ENCODE measurements at places on chromosomes 3 and 15.

DNA sequence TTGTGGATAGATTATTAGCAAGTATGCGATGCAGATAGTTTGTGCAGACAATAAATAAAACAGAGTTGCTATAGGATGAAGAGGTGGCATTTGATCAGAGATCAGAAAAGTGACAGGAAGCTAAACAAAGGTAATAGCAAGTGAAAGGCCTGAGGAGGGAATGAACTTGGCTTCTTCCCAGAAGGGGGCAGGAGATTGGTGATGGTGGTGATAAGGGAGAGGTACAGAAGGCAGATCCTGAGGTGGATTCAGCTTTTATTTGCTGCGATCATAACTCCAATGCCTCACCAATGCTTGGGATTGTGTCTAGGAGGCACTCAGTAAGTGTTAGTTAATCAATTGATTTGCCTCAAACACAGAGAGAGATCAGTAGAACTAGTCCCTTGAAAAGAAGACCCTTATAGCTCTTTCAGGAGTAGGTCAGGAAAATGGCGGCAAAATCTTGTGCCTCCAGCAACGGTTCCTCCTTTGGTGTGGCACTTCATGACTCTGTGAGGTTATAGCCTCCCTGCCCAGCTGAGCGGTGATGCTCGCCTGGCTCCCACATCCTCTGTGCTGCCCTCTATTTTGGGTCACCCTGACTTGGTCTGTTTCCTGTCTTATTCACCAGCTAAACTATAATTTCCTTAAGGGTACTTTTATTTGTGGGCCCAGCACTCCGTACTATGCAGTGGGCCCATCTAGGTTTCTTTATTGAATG, 37.5 kb downstream of the TGFBR2 start:
- DNase-seq = no peak

DNA sequence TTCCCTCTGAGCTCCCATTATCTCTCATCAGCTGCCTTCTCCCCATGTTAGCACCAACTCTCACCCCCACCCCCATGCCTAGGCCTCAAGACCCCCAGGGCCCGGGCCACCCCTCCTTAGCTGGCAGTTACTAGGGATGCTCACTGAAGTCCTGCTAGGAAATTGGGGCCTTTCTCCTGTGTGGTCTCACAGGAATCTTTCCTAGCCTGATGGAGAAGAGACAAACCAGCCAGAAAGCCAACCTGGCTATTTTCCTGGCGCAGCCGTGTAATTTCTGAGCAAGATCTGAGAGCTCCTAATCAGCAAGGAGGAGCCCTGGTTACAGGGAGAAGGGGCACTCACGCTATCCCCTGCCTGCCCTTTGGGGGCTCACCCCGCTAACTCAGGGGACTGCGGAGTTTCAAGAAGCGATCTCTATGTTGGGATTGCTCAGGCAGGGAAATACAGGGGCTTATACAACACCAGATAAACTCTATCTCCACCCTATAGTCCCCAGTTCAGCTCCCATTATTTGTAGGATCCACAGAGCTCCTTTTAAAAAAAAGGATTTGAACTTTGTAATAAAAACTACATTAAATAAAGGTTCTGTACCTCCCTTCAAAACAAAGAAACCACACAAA, 25.2 kb downstream of the NR2F2 start:
- no peak for DNase-seq

- no peak for DNase-seq
Observed at GRCh38 chr15:75069301-75069925, 46.0 kb downstream of the PPCDC start.

GRCh38 chr15:94743668-94744067, 512.3 kb downstream of the MCTP2 start:
- no peak for DNase-seq

GRCh38 chr3:30607032-30607833, 832 bp downstream of the TGFBR2 start:
- no peak for DNase-seq

DNA sequence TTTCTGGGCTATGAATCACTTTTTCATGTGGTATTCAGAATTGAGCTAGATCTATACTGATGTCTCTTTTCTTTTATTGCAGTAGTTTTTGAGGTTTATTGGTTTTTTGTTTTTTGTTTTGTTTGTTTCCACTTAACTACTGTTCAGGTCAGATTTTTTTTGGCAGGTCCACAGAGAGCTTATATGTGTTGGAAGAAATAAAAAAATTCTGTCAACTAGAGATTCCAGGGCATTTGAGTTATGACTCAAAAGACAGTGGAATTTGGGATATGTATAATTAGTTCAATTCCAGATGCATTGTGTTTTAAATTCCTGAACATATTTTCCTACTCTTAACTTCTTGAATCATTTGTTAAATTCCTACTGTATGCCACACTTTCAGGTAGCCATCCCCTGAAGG, 727.2 kb downstream of the SI start:
- no peak for DNase-seq

DNA sequence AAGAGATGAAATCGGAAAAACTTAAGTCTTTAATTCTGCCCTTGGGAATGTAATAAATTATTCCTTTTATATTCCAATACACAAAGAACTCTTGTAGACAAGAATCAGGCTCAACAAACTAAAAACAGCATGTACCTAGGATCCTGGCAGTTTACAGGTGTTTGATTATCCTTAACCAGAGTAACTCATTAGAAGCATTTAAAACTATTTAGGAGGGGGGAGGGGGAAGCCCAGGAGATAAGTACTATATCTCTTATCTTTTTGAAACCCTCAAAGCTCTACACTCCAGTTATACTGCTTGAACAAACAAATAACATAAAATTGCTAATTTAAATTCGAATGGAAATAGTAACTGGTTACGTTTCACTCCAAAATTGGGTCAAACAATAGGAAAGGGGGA, 1.9 kb downstream of the CNBP start:
- no peak for DNase-seq

DNA sequence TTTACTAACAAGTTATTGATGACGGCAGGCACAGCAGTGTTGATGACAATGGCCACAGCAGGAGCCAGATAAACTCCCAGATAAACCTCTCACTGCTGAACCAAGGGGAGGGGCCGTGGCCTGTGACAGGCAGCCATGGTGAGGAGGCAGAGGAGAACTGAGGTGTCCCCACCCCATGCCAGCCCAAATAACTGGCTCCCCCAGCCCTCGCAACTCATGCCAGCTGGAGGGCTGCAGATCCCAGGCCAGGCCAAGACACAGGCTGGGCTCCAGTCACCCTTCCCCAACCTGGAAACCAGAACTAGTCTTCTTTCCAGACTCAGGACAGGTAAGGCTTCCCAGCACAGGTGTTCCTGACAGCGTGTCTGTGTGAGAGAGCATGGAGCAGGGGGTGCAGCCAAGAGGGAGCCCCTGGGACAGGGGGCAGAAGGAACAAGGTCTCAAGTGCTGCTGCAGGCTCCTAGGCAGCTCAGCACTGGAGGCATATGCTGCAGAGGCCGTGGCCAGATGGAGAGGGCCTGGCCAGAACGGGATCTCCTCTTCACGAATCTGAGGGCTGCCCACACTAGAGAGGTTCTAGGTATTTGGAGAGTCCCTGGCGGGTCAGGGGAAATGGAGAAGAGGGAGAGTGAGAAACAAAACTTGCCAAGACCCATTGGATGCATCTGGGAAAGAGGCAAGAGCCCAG, 15.9 kb downstream of the PLA2G4F start:
- no peak for DNase-seq

GRCh38 chr3:141410846-141411245, 42.5 kb downstream of the ZBTB38 start:
- DNase-seq = no peak

DNA sequence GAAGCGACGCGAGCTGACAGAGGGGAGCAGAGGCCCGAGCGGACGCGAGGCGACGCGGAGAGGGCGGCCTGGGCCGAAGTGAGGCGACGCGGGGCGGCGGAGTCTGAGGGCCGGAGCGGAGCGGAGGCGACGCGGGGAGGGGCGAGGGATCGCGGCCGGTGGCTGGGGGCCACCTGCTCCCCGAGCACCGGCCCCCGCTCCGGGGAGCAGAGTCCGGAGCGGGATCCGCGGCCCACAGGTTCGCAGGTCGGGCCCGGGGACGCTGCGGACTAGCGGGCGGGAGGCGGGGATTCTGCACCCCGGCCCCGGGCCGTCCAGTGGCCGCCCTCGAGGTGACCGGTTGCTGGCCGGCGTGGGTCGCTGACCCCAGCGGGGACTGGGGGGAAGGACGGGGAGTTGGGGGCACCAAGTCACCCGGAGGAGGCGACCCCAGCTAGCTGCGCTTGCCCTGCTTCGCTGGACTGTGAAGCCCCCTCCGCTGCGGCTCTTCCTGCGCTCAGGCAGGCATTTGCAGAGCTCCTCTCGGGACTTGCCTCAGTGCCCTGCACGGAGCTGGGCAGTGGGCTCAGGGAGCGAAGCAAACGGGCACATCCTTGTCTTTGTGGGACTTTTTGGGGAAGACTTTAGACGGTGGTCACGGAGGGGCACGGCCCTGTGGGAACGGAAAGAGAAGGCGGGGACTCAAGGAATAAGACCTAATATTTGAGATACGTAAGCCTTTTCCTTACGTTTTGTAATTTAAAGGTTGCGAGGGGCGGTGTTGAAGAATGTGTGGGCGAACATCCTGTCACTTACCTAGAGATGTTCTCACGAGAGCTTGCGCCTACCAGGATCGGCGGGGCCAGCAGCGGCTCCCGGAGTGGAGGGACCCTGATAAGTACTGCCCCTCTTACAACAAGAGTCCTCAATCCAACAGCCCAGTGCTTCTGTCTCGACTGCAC, 566 bp downstream of the HMCES start:
- DNase-seq = peak; percentile 72

DNA sequence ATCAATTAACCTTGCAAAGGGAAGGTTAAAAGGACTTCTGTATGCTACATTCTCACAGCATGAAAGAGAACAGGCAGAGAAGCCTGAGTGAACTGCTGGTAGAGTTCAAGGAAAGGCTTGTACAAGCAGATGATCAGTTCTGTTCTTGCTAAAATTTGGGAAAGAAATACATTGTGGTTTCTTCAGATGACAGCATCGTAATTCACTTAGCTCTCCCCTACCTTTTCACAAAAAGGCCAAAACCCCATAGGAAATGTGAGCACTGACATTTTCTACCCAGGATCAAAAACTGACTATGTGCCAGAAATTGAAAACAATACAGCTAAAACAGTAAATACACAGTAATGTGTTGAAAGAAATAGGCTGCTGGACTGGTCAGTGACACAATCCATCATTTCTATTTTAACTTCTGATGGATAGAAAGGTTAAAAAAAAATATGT, 216.4 kb downstream of the DPH6 start:
- no peak for DNase-seq

DNA sequence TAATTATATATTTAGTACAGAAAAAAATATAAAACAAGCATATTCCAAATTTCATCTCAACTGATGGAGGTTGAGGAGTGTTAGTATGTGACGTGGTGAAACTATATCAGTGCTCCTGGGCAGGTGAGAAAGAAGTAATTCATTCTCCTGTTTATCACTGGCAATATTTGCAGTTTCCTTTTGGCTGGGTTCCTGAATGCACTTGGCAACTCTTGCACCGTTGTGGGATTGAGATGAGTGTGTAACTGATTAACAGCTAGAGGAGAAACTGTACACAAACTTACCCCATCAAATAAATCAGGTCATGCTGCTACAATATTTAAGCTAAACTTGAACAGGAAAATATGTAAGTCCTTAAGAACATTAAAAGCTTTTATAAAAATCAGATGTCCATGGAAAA, 2.1 kb upstream of the ATP13A4 start:
- no peak for DNase-seq

DNA sequence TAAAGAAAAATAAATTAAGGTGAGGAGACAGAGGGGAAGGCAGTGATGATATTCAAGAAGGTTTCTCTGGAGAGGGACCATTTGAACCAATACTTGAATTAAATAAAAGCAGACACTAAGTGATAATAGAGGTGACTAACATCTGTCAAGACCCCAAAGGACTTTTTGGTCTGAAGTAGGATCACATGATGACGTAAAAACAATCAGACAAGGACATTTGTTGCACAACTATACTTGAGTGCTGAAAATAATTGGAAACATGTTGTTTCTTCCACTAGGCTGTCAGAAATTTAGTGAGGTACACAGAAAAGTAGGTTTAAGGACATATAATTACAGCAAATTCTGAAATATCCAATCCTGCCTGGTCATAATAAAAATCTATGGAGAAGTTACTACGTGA, 179.5 kb downstream of the WNT5A start:
- DNase-seq = no peak

DNA sequence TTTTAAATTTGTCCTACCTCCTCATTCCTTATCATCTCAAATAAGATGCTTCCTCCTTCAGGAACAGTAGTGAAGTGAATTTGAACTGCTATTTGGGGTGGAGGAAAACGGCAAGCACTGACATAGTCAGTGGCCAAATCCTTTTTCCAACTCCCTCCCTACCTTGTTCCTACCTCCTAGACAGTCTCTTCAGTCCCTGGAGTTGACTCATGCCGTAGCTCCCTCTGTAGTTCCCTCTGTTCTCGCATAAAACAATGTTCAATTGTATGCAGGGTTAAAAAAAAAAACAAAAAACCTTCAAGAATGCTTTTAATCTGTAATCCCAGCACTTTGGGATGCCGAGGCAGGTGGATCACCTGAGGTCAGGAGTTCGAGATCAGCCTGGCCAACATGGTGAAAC, 1.4 kb downstream of the UBR1 start:
- DNase-seq = no peak
